ENCODE measurements at places on chromosomes 6 and 20.

DNA sequence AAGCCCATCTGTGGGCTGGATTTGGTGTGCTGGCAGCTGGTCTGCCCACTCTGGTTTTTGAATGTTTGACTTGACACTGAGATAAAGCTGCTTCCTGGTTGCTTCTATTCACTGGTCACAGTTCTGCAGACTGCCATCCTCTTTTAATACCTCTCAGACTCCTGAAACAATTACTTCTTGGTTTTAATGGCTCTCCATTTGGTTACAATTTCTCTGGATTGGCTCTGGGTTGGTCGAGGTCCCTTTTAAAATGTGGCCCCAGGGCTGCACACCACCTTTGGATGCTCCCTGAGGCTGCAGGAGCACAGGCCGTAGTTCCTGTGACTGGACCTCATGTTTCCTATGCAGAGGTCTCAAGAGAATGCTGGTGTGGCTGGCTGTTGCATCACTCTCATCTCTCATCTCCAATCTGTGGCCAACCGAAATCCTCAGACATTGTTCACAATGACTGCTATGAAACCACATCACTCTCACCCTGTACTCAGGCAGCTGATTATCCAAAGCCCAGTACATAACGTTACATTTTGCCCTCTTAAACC lies 98.5 kb downstream of the INSM1 start:
- DNase-seq = no peak

DNA sequence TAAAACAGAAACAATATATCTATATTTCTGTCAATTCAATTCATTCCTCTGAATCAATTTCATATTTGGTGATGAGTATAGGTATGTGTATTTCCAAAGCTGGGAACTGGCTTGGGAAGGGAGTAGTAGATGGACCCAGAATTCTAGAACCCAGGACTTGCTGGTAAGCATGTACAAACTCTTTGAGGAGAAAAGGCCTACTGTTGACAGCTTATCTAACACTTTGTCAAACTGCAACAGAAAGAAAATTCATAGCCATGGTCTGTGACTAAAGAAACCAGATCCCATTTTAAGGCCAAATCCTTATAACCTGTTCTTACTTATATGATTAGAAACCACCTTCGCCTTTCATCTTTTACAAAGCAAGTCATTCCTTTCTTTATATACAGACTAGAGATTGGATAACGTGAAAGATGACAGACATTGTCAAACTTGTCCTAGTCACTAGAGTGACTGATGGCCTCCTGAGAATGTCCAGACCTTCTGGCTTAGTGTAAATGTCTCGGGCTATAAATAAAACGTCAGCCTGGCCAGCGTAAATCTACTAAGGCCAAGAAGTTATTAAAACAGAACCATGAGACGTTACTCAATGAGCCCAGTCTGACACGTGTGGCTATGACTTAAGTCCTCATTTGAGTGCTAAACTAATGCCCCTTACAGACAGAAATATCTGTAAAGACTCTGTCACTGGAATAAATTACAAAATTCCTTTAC lies 152.3 kb downstream of the ALDH8A1 start:
- DNase-seq = no peak

- no peak for DNase-seq
These were observed 27.8 kb downstream of the ACSS2 start for GRCh38 chr20:34904202-34904621.

GRCh38 chr6:20539387-20539786 lies 5.1 kb downstream of the CDKAL1 start:
- no peak for DNase-seq

GRCh38 chr20:19816386-19816785 lies 58.3 kb downstream of the RIN2 start:
- DNase-seq = no peak

- no peak for DNase-seq
These were observed 3.8 kb downstream of the SLC35B2 start for GRCh38 chr6:44253307-44254101.

GRCh38 chr20:10634211-10634610 lies 39.6 kb downstream of the JAG1 start:
- DNase-seq = no peak

- DNase-seq = no peak
These were observed 409.9 kb upstream of the MARCKS start for GRCh38 chr6:113447088-113447831.

GRCh38 chr6:52910091-52910490 lies 593 bp upstream of the GSTA3 start:
- no peak for DNase-seq

DNA sequence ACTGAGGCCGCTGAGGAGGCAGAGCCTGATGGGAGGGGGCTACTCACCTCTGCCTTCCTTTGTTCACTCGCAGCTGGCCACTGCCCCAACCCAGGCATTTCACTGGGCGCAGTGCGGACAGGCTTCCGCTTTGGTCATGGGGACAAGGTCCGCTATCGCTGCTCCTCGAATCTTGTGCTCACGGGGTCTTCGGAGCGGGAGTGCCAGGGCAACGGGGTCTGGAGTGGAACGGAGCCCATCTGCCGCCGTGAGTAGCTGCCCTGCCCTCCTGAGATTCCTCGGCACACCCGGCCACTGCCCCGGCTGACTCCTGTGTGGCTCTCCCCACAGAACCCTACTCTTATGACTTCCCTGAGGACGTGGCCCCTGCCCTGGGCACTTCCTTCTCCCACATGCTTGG lies 6.0 kb downstream of the C2 start:
- DNase-seq = no peak

DNA sequence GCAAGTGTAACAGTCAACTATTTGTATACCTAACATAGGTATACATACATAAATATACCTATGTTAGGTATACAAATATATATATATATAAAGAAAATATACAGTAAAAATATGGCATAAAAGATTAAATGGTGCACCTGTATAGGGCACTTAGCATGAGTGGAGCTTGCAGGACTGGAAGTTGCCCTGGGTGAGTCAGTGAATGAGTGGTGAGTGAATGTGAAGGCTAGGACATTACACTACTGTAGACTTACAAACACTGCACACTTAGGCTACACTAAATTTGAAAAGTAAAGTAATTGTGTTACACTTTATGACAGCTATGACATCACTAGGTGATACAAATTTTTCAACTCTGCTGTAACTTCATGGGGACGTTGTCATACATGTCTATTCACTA lies 65.6 kb downstream of the CDC5L start:
- DNase-seq = no peak

DNA sequence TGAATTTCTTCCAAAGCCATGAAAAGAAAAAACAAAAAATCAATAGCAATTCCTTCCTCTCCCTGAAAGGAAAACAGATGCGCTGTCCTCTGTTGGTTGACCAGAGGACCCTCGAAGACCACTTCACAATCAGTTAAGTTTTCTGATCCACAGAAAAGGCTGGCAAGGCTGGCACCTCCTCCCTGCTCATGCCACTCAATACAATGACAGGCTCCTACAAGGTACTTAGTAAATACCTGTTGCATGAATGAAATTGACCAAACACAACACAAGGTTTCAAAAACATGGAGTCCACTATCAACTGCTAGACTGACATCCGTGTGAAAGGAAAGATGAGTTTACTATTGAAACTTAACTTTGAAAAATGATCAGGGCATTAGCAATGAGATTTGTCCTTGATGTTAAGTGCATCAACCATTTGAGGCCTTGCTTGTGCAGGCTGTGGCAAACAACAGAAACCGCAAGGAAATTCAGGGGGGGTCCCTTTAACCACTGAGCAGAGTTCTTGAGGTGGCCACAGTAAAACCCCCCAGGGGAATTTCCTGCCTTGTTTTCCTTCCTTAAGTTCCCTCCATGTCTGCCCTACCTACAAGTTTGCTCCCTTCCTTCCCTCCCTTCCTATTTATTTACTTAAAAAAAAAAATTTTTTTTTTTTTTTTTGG lies 27.9 kb upstream of the RTF2 start:
- DNase-seq = no peak

- no peak for DNase-seq
These were observed 21.1 kb downstream of the SPTLC3 start for GRCh38 chr20:13029687-13030375.

DNA sequence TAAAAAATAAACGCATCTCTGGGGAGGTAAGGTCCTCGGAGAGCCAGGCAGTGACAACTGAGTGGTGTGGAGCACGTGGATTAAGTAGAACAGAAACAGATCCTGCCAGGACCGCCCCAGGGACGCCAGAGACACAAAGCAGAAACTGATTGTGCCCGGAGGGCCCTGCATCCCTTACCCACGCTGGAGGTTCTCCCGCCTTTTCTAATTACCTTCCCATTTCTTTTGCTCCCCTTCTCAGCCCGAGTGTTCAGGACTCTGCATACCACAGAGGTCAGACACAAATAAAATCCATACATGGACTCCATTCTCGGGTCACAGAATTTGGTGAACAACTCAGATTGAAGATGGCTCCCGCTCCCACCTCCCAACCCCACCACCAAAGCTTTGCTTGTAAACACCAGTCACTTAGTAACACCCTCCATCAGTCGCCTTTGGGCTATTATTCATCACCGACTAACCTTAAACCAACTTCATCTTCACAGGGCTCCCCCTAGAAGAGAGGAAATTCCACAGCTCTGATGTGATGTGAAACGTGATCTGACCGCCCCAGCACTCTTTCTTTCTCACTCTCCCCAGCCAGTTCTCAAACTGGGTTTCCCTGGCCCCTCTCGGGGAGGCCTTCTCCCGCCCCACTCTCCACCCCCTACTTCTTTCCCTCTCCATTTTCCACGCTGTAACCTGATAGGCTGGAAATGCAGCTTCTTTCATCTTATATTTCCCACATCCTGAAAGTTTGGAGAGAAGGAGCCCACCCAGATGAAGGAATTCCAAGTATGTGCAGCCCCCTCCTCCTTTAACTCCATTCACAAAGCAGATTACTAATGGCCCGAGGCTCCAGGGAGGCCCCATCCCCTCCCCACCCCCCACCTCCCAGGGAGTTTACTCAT lies 32.5 kb upstream of the PIM1 start:
- DNase-seq = no peak

GRCh38 chr6:34044945-34045595 lies 100.8 kb downstream of the GRM4 start:
- no peak for DNase-seq

- no peak for DNase-seq
These were observed 3.2 kb upstream of the TNFRSF6B start for GRCh38 chr20:63693083-63693732.

DNA sequence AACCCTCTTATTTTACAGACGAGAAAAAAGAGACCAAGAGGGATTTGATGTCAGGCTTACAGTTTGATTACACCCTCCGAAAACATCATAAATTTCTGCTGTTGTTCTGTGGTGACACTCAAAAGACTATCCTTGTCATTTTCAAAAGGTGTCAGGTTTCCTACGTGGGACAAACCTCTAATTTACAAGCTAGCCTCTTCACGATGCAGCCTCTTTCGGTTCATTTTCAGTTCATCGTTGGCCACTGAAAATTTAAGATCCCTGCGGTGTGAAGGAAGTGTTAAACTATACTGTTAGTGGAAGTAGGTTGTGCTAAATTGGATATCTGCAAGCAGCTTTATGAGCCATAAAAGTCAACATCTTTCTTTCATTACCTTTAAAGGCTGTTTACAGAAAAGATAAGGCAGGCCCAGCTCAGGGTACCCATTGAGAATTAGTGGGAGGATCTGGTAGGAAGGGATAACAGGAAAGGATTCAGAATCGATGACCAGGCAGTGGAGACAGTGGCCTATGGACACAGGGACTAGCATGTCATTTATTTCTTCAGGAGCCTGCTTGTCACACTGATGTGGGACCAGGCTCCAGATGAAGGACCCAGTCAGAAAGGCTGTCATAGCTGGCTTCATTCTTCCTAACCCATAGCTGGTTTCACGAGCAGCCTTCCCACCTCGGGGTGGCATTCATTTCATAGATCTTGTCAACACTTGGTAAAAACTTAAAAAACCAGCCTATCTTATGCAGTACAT lies 329.1 kb upstream of the SOX4 start:
- DNase-seq = no peak

GRCh38 chr6:69116658-69117057 lies 481.6 kb downstream of the ADGRB3 start:
- DNase-seq = no peak

DNA sequence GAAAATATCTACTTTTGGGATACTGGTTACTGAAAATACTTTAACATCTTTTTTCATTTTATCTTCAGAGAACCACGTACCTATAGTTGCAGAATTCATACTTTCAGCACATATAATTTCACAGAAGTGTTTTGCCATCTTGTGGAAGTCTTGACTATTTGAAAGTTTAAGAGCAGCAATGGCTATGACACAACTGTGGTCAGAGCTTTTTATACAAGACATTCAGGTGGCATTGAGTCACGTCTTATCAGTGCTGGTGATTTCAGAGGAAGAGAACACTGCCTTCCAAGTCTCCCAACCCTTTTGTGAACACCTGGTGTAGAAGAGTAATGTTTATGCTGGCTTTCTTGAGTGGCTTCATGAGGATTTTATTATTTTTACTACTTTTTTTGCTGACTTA lies 171.6 kb downstream of the ARID1B start:
- no peak for DNase-seq

DNA sequence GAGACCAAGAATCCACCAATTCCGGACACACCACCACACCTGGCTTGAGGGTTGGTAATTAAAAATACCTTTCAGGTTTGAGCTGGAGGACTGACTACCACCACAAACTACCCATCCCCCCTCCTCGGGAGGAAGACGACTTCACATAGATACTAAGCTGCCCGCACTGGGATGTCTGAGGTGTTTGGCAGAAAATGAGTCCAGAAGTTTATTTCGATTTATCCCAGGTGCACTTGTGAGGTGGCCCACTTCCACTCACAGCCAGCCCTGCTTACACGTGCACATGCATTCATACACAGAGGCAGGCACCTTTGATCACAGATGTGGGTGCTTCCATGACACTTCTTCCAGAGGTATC lies 187.1 kb downstream of the ID4 start:
- no peak for DNase-seq

DNA sequence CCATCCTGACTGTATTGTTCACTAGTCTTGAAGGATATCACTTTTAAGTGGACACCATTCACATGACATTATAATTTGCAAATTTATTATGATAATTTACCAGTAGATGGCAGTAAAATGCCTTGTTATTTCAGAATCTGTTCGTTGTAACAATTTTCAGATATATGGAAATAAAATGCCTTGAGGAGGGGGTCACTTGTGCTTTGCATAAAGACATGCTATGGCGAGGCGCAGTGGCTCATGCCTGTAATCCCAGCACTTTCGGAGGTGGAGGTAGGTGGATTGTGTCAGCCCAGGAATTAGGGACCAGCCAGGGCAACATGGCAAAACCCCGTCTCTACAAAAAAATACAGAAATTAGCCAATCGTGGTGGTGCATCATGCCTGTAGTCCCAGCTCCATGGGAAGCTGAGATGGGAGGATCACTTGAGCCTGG lies 9.0 kb upstream of the NCOA6 start:
- DNase-seq = no peak

- no peak for DNase-seq
These were observed 5.1 kb upstream of the EPB41L1 start for GRCh38 chr20:36149469-36149868.

GRCh38 chr6:53862662-53863462 lies 68.1 kb downstream of the LRRC1 start:
- DNase-seq = no peak

- DNase-seq = no peak
These were observed 19.3 kb downstream of the SULF2 start for GRCh38 chr20:47765691-47766594.

GRCh38 chr6:47163536-47163935 lies 121.4 kb upstream of the ADGRF1 start:
- DNase-seq = no peak

All from D721Med (cell line).